LHCN-M2 (cell line): ENCODE measurements at places on chromosomes 11 and 22. TPM values are rescaled to one million over a fixed set of nuclear protein-coding genes. Genes with fewer than 3 reads are reported as not detected.

Gene TRIM66
- 2.2 and 8.5 TPM in 2 replicates for total RNA-seq

Gene BATF2
- total RNA-seq = 0.19 and 0.40 TPM in 2 replicates

DNA sequence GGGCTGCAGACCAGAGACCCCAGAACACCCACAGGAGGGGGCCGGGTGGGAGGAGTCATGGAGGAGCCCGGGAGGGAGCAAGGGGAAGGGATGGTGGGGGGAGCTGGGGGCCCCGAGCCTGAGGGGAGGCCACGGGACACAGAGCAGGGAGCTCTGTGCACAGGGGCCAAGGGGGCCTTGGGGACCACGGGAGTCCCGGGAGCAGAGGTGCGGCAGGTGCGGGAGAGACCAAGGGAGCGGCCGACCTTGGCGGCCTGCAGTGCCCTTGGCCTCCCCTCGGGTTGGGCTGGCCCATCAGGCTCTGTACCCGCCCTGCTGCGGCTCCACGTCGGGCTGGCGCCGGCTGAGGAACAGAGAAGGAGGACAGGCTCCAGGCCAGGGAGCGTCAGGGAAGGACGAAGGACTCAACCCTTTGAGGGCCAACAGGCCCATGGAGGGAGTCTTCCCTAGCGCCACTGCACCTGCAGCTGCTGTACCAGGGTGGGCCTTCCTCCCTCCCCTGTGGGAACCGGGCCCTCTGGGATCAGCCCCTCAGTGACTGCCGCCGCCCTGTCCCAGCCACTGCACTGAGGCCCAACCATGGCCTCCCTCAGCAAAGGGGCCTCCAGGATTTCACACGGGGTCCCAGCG, 17.8 kb upstream of the BRSK2 start:
- no peak for DNase-seq

DNA sequence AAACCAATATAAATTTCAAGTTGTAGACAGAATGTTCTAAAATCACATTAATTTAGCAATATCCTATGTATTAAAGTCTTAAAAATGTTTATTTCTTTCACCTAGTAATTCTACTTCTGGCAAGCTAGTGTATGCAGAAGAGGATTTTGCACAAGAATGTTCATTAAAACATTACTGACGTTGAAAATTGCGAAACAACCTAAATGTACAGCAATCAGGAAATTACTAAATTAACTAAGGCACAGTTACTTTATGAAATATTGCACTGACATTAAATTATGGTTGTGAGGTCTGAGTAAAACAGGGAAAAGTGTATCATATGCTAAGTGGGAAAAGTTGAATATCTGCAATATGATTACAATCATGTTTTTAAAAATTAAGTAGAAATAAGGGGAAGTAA, 4.1 kb downstream of the SLC36A4 start:
- no peak for DNase-seq

DNA sequence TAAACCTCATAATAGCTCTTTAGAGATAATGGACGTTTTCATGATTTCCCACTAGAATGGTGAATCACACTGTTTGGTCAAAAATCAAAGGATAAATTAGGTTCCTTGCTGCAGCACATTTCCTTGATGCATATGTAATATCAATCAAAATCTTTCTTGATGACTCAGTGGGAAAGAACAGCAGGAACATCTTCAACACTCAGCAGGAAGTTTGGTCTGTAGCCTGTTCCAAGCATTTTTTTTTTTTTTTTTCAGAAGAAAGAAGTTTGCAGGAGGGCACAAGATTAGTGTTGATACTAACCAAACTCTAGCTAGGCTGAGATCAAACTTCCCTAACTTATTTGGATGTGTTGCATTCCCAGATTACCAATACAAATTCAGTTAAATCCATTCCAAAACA, 1529.8 kb downstream of the FAM181B start:
- no peak for DNase-seq

DNA sequence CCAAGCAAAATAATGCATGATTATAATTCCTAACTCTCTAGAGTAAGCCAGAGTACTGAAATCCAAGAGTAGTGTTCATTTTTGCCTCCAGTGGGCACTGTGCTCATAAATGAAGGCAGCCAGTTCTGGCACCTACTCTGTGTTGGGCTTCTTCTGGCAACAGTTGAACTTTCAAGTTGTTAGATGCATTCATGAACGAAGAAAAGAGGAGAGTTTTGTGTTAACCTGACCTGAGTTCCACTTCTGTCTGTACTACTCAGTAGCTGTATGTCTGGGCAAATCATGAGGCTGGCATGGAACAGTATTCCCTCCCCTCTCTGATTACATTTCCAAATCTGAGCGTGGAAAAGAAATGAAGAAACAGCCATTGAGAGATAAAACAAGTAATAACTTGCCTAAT, 20.3 kb upstream of the TENM4 start:
- DNase-seq = no peak
